ENCODE measurements at places on chromosomes 5 and 9.
A peak's percentile ranks its signal among the peaks of the same experiment; 100 is the strongest.

DNA sequence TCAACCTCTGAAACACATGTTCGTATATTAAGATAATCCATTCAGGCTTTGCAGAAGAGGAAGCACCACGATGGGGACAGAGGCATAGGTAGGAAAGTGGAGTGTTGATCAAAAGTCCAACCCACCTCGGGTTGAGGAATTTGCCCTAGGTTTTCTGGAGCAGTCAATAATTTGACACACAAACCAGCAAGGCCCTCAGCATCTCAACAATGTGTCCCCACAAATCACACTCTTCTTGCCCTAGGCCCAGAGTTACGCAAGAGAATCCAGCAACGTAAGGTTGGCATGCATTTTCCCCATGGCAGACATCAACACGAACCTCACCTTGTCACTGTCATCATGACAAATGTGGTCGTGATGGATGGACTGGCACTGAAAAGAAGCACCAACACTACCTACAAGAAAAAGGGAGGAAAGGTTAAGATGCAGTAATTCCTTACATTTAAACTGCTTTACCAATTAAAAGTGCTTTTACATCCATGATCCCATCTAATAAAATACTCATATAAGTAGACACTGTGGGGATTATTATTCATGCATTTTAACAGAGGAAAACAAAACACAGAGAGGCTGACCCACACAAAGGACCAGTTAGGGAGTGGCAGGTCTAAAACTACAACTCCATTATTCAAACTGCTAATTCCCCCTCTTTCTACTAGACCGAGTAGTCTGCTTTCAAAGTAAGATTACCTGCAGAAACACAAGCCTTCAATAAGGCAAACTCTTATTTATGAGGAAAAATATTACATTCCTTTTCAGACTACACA, 24.4 kb upstream of the RNF38 start:
- no peak for DNase-seq

DNA sequence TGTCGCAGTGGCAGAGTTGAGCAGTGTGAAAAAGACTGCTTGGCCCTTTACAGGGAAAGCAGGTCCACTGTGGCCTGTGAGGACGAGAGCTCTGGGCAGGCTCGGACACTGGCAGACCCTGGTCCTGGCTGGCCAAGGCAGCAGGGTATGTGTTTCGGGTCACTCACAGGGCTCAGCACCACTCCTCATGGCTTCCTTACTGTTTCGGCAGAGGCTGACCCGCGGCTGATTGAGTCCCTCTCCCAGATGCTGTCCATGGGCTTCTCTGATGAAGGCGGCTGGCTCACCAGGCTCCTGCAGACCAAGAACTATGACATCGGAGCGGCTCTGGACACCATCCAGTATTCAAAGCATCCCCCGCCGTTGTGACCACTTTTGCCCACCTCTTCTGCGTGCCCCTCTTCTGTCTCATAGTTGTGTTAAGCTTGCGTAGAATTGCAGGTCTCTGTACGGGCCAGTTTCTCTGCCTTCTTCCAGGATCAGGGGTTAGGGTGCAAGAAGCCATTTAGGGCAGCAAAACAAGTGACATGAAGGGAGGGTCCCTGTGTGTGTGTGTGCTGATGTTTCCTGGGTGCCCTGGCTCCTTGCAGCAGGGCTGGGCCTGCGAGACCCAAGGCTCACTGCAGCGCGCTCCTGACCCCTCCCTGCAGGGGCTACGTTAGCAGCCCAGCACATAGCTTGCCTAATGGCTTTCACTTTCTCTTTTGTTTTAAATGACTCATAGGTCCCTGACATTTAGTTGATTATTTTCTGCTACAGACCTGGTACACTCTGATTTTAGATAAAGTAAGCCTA, 15.7 kb downstream of the SQSTM1 start:
- no peak for DNase-seq

GRCh38 chr9:3170819-3171218, 326.9 kb upstream of the PUM3 start:
- no peak for DNase-seq

- DNase-seq: no peak
Observed at GRCh38 chr5:40984884-40985283, 75.6 kb downstream of the C7 start.

- DNase-seq: no peak
Observed at GRCh38 chr9:98146101-98146991, 27.3 kb upstream of the TRIM14 start.

DNA sequence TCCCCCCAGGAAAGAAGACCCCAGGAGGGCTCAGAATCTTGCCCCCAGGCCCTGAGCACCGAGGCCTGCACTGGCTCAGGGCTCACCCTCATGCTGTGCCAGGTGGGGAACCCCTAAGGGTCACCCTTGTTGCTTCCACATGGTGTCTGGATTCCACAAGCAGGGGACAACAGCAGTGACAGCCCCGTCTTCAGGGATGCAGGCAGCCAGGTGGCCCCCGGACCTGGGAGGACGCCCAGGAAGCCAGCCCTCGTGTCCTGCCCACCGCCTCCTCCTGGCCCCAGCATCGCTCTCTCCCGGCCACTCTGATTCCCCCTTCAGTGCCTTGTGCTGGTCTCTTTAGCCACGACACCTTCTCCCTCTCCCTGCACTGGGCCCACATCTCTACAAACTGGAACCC, 60.0 kb upstream of the SARDH start:
- no peak for DNase-seq

GRCh38 chr9:95880021-95880690, 4.7 kb downstream of the ERCC6L2 start:
- no peak for DNase-seq

DNA sequence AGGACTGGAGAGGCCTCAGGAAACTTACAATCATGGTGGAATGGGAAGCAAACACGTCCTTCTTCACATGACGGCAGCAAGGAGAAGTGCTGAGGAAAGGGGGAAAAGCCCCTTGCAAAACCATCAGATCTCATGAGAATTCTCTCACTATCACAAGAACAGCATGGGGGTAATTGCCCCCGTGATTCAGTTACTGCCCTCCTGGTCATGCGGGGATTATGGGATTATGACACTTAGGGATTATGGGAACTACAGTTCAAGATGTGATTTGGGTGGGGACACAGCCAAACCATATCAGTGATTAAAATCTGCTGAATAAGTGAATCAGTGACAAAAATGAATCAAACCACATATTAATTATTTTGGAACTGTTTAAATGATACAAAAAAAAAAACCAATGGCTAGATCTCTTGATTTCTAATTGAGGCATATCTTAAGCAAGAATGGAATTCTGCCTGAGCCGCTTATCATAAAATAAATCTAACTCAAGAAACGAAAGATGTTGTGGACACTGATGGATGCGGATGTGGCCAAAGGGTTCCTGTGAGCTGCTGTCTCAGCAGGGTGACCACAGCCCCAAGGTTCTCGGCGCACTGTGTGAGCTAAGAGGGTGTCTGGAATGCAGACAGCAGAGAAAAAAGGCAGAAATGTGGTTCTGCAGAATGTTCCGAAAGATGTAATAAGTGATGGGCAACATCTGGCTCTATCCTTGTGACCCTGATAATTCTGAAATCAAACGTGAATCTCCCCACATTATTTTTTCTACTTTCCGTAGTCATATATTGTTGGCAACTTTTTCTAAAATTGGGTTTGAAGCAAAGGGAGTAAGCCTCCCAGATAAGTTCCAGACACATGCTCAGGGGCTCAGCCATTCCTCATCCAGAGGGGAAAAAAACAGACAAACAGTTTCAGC, 107.2 kb upstream of the ICE1 start:
- no peak for DNase-seq

GRCh38 chr9:89721176-89721700, 116.4 kb downstream of the GADD45G start:
- DNase-seq: no peak

- no peak for DNase-seq
Observed at GRCh38 chr5:159420940-159421339, 90.7 kb upstream of the IL12B start.

DNA sequence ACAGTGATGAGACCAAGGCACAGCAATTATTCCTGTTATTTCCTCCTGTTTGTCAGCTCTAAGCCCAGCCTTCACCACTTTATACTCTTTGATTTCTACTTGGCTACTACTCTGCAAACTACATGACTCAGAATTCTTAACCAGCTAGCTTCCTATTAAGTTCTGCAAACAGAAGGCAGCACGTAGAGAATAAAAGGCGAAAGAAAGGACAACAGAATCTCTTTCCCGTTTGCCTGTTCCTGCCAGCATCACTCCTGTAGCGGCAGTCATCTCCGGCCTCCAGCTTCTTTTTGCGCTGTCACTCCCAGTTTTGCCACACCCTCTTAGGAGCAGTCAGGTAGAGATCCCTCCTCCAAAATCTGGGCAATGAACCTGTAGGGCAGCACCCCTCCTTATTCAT, 29.9 kb downstream of the DPYSL3 start:
- no peak for DNase-seq

- no peak for DNase-seq
Observed at GRCh38 chr9:109466623-109467590, 31.2 kb downstream of the PTPN3 start.

GRCh38 chr9:136625101-136626065, 37.3 kb upstream of the EGFL7 start:
- no peak for DNase-seq

DNA sequence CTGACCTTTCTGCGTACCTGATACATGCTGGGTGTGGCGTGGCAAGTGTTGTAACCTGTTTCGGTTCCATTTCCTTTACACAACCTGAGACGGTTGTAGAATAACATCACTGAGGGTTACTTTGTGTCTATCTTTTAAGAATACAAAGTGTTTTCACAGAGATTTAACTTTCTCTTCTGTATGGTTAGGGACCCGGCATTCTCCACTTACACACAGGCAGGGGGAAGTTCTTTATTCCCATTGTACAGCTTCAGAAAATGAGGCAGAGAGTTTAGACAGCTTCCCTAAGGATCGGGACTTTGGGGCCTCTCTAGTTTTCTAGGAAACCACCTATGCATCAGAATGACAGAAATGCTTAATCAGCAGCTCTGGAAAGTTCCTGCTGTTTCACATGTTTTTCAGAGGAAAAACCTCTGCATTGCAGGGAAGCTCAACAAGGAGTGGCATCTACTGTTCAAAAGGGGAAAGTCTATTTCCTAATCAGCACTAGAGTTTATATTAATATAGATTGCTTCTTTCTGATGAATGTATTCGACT, 41.3 kb downstream of the CAST start:
- peak; percentile 17 for DNase-seq

DNA sequence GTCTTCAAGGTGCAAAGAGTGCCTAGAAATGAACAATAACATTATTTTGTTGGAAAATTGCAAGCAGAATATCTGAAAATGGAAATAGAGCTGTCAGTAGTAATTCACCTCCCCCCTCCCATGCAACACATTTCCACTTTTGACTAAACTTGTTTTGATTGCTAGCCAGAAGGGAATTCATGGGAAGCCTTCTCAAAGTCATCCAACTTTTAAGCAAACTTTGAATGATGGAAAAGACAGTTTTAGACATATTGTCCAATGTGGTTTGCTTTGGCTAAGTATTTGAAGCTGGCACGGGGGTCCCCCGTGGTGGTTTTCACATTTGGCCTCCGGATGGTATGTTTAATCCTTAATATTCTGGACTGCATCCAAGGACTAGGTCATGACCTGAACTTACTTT, 7.5 kb downstream of the NR2F1 start:
- no peak for DNase-seq

- peak; percentile 44 for DNase-seq
Observed at GRCh38 chr9:68584189-68585033, 43.7 kb upstream of the TMEM252 start.

DNA sequence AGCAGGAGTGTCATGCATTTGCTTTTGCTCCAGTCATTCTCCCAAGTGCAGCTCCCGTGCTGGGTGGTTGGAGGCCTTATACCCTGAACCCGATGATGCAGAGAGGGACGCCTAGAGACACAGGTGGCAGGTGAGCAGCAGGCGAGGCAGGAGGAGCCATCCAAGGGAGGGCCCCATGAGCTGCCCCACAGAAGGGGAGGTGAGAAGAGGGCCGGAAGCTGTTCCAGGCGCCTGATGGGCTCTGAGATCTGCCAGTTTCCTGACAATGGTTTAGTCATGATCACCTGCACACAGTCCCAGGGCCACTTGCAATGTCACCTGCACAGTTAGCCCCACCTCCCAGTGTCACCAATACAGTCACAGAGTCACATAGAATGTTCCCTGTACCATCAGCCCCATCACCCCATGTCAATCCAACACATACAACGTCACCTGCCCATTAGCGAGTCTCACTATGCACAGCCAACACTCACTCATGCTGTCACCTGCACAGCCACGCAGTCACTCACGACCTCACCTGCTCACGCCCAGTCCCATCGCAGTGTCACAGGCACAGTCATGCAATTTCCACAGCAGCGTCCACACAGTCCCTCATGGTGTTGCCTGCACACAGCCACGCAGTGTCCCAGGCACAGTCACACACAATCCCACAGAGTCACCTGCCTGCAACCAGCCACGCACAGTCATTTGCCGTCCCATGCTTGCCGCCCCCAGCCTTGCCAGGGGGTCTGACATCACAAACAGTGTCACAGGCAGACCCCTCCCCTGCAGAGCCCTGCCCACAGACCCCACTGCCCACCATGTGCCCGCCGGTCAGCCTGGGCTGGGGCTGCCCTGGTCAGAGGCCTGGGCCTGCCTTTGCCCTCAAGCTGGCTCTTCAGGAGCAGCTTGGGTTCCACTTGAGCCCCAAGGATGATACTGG, 113.4 kb downstream of the LHX2 start:
- DNase-seq: no peak

- no peak for DNase-seq
Observed at GRCh38 chr5:54438620-54439389, 16.7 kb upstream of the HSPB3 start.

- no peak for DNase-seq
Observed at GRCh38 chr5:141517880-141518617, 29.2 kb downstream of the PCDHGC5 start.

- DNase-seq: no peak
Observed at GRCh38 chr9:92983984-92984589, 36.8 kb downstream of the FGD3 start.

DNA sequence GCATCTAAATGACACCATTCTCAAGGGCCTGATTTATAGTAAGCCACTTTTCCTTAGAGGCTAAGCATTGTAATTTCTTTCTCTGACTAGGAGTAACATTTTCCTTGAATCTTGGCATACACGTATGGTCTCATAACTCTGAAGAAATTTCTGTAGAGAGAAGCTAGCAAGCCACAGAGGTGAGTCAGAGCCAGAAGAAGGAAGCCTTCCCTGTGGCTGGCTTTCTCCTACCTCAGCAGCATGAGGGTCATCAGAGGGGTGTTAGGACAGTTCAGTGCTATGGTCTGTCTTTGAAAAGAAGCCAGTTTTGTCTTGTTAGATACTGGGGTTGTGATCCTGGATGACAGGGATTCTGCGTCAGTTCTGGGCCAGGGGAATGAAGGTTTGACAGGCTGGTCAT, 3.2 kb downstream of the SNX30 start:
- no peak for DNase-seq

All from GM19239 (cell line).